Memory B cell (primary cell): ENCODE measurements at places on chromosomes 4 and X.

GRCh38 chr4:107164962-107165475 is 128.9 kb upstream of the DKK2 start:
- no peak for DNase-seq

GRCh38 chr4:15765391-15765790 is 12.7 kb upstream of the CD38 start:
- DNase-seq = no peak

DNA sequence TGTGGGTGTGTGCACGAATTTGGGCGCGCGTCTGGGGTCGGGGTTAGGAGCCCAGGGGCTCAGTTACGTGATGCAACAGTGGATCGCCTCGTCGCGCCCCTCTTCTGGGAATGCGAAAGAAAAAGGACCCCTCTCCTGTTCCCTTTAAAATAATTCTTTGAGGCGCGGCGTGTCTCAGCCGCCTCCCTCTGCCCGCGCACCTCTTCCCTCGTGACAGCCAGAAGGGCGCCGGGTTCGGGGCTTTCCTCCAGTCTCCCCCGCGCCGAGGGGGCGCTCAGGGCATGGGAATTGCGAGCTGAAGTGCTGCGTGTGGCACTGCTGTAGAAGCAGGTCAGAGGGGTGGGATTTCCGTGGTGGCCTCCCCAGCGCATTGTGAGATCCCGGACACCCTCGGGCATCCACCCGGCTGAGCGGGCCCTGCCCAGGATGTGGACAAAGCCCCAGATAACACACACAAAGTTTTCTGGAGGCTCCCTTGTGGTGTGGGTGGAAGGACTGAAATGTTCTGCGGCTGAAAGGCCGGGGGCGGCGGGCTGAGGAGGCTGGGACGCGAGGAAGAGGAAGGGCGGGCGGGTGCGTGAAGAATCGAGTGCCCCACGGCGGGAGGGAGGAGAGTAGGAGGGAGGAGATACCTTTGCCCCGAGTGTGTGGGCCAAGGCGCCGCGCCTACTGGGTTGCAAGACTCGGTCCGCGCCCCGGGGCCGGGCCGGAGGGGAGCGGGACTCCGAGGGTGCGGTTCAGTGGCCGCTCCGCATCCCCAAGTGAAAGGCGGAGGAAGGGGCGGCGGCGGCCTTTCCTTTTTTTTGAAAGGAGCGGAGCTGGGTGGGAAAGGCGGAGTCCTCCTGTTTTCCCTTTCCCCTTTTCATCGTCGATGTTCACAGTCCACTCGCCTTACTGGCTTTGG is 752 bp downstream of the SEPTIN11 start:
- peak; percentile 23 for DNase-seq

DNA sequence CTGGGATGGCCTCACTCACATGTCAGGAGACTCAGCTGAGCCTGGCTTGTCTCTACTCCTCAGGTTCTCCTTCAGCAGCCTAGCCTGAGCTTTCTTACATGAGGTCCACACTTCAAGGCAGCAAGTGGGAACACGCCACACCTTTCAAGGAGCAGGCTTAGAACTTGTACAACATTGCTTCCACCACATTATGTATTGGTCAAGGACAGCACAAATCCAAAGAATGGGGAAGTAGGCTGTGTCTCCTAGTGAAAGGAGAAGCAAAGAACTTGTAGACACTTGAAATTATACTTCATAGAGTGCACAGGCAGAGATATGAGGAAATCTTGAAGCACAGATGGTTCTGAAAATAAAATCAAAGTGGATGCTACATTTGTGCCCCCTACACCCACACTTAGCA is 120.9 kb upstream of the NOCT start:
- no peak for DNase-seq

DNA sequence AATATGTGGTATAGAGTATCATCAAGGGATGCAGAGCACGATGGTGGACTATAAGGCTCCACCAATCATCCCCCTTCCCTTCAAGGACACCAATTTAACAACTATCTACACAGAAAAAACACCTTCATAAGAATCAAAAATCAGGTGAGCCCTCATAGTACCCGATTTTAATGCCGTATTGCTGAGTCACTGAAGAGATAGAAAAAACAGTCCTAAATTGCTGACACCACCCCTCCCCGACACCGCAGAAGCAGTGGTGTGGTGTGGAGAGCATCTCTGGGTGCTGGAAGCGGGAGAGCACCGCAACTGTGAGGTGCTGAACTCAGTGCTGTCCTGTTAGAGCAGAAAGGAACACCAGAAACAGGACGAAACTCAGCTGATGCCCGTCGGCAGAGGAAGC is 49.3 kb downstream of the ABCB7 start:
- no peak for DNase-seq

DNA sequence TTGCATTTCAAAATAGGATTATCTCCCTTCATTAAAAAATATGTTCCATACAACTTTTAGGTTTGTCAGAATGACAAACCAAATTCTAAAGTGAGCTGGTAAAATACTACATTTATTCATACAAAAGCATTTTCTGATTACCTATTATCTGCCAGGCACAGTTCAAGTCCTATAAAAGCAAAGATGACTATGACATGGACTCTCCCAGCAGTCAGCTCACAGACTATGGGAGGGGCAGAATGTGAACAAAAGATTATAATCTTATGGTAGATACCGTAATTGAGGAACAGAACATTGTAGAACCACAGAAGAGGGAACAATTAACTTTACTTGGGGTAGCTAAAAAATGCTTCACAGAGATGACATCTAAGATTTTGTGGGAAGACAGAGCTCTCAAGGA is 12.4 kb downstream of the PAQR3 start:
- no peak for DNase-seq
